Parietal lobe (tissue), 2 donors: ENCODE measurements at places on chromosomes 4 and X. TPM values are rescaled to one million over a fixed set of nuclear protein-coding genes. Genes with fewer than 3 reads are reported as not detected.

The BEX1 gene
- total RNA-seq, result 136 TPM

The F8A2 gene
- not detected for total RNA-seq

The DNAAF6 gene
- total RNA-seq, result not detected

The ERAS gene
- not detected for total RNA-seq

The HAND2 gene
- not detected for total RNA-seq

The TRO gene
- total RNA-seq, result 119 TPM

The TMEM165 gene
- 108 TPM for total RNA-seq
